Panc1 (cell line): ENCODE measurements at places on chromosomes 1 and 21.

- DNase-seq: no peak
These were observed 26.5 kb downstream of the NFYC start for GRCh38 chr1:40717955-40718354.

DNA sequence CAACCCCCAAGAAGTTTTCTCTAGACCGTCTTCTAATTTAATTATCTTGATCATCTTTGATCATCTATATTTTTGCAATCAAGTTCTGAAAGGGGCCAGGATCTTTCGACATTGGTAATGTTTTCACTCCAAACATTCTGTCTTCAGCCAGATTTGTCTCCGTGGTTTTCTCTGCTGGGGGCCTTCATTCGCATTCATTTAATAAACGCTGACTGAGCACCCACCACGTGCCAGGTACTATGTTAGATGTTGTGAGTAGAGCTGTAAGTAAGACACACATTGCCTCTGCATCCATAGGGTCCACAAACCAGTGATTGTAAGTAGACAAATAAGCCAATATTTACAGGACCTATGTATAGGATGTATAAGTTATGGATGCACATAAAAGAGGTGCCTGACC is 134.5 kb upstream of the MROH9 start:
- DNase-seq: no peak

- no peak for DNase-seq
These were observed 158.5 kb downstream of the FOXD2 start for GRCh38 chr1:47596328-47596727.

GRCh38 chr1:77553568-77554291 is 128.7 kb downstream of the ZZZ3 start:
- DNase-seq: no peak

GRCh38 chr21:46340998-46341397 is 17.0 kb downstream of the PCNT start:
- DNase-seq: no peak

DNA sequence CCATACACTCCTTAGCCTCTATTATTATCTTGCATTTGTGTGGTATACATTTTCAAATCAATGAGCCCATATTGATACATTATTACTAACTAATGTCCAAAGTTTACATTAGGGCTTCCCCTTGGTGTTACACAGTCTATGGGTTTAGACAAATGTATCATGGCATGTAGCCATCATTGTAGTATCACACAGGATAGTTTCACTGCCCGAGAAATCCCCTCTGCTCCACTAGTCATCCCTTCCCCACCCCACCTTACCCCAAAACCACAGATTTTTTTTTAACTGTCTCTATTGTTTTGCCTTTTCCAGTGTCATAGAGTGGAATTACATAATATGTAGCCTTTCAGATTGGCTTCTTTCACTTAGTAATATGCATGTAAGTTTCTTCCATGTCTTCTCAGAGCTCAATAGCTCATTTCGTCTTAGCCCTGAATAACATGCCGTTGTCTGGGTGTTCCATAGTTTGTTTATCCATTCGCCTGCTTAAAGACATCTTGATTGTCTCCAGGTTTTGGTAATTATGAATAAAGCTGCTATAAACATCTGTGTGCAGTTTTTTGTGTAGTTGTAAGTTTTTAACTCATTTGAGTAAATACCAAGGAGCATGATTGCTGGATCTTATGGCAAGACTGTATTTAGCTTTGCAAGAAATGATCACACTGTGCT is 86.4 kb upstream of the LYST start:
- DNase-seq: no peak
